K562 (cell line): ENCODE measurements at places on chromosomes 7 and 10. TPM values are rescaled to one million over a fixed set of nuclear protein-coding genes. Genes with fewer than 3 reads are reported as not detected.

- H3K27ac ChIP-seq, result no peak overlapping the region
- H3K36me3 ChIP-seq, result no peaks in the 10 kb centered on the region
- no peak for DNase-seq
- no peaks in the 10 kb centered on the region for H3K4me1 ChIP-seq
These were observed 180.4 kb upstream of the PHYHIPL start for GRCh38 chr10:58996063-58996462.

DNA sequence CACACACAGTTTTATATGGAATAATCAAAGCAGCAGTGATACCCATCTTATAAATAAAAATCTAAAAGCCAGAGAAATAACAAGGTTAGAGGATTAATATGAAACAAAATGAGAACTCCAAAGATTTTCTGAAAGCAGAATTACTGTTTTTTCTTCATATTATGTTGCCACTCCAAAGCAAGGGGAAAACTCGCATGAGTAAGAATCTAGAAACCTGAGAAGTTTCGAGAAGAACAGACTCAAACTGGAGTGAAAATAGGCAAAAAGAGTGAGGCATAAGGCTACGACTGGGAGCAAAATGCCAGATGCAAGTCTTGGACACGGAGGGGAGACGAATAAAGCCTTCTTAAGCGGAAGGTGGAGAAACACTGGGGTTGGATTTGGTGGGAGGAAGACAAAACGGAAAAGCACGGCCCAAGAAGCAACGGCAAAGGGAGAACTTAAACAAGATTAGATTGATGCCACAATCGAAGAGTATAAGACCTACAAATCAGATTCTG is 923 bp downstream of the TNPO3 start:
- H3K4me3 ChIP-seq, result peak overlapping the region; percentile 80
- H3K36me3 ChIP-seq, result peaks cover 27% of the 10 kb centered on the region
- peaks cover 18% of the 10 kb centered on the region; the same call in 2 of the 3 replicates for H3K4me1 ChIP-seq

- no peaks in the 10 kb centered on the region for H3K36me3 ChIP-seq
- H3K27me3 ChIP-seq, result peaks cover 49% of the 10 kb centered on the region
- H3K4me3 ChIP-seq, result no peak overlapping the region
- peaks cover 8% of the 10 kb centered on the region; the same call in 2 of the 3 replicates for H3K4me1 ChIP-seq
These were observed 163.1 kb downstream of the PTPRN2 start for GRCh38 chr7:158424531-158424930.

Gene THSD7A
- 0.02 and 0.04 TPM in 2 replicates for total RNA-seq

- H3K36me3 ChIP-seq, result no peaks in the 10 kb centered on the region
- DNase-seq, result no peak
- no peaks in the 10 kb centered on the region for H3K4me1 ChIP-seq
These were observed 194.3 kb downstream of the CCDC3 start for GRCh38 chr10:12807096-12807755.

- H3K27me3 ChIP-seq, result no peaks in the 10 kb centered on the region
- no peak overlapping the region for H3K4me3 ChIP-seq
- H3K27ac ChIP-seq, result no peak overlapping the region
- H3K4me1 ChIP-seq, result peaks cover 10% of the 10 kb centered on the region
- DNase-seq, result no peak
These were observed 6.5 kb downstream of the DEPP1 start for GRCh38 chr10:44971935-44972757.

DNA sequence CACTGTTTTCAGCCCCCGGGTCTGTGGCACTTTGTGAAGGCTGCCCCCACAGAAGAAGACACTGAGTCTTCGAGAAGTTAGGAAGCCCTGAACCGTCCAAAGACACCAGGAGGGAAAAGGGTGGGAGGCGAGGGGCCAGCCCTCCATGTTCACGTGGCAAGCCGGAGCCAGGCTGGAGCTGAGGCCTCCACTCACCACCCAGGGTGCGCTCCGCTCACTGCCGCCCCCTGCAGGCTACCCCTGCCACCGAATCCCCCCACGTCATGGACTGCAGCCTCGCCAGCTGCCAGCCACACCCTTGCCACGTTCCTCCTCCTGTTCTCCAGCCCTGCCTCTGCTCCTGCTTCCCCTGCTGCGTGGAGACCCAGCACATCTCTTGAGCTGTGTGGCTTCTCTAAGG is 59.0 kb upstream of the EN2 start:
- no peaks in the 10 kb centered on the region for H3K4me1 ChIP-seq
- H3K4me3 ChIP-seq, result no peak overlapping the region
- DNase-seq, result peak; percentile 81

DNA sequence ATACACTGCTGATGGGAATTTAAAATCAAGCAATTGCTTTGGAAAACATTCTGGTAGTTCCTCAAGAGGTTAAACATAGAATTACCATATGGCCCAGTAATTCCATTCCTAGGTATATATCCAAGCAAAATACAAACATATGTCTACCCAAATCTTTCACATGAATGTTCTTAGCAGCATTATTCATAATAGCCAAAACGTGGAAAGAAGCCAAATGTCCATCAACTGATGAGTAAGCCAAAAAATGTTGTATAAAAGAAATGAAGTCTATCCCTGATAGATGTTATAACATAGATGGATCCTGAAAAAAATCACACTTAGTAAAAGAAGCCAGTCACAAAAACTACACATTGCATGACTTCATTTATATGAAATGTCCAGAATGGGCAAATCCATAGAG is 893.0 kb downstream of the SORCS3 start:
- H3K27me3 ChIP-seq, result no peaks in the 10 kb centered on the region
- H3K4me1 ChIP-seq, result no peaks in the 10 kb centered on the region
- H3K4me3 ChIP-seq, result no peak overlapping the region
- H3K27ac ChIP-seq, result no peak overlapping the region
- H3K36me3 ChIP-seq, result no peaks in the 10 kb centered on the region

GRCh38 chr10:85527616-85528317 is 838.8 kb downstream of the GRID1 start:
- no peak overlapping the region for H3K27ac ChIP-seq
- no peaks in the 10 kb centered on the region for H3K27me3 ChIP-seq
- DNase-seq, result no peak
- no peaks in the 10 kb centered on the region for H3K4me1 ChIP-seq

- H3K4me1 ChIP-seq, result no peaks in the 10 kb centered on the region; the same call in 1 of the 2 replicates
- no peaks in the 10 kb centered on the region for H3K36me3 ChIP-seq
- no peak overlapping the region for H3K4me3 ChIP-seq
- H3K27me3 ChIP-seq, result peaks cover 18% of the 10 kb centered on the region
- H3K27ac ChIP-seq, result no peak overlapping the region
- no peak for DNase-seq
These were observed 59.3 kb upstream of the NMT2 start for GRCh38 chr10:15227611-15228372.

Gene PALD1
- total RNA-seq, result 0.27 and 0.29 TPM in 2 replicates

- no peaks in the 10 kb centered on the region for H3K27me3 ChIP-seq
- no peak overlapping the region for H3K27ac ChIP-seq
- no peaks in the 10 kb centered on the region for H3K36me3 ChIP-seq
- H3K4me1 ChIP-seq, result no peaks in the 10 kb centered on the region
- H3K4me3 ChIP-seq, result no peak overlapping the region
These were observed 354.8 kb downstream of the CXCL12 start for GRCh38 chr10:44030132-44030531.

GRCh38 chr10:92829786-92830377 is 18.4 kb upstream of the EXOC6 start:
- peaks cover 18% of the 10 kb centered on the region; the same call in 2 of the 3 replicates for H3K4me1 ChIP-seq
- H3K27ac ChIP-seq, result peak overlapping the region; percentile 96
- H3K4me3 ChIP-seq, result peak overlapping the region; percentile 40

DNA sequence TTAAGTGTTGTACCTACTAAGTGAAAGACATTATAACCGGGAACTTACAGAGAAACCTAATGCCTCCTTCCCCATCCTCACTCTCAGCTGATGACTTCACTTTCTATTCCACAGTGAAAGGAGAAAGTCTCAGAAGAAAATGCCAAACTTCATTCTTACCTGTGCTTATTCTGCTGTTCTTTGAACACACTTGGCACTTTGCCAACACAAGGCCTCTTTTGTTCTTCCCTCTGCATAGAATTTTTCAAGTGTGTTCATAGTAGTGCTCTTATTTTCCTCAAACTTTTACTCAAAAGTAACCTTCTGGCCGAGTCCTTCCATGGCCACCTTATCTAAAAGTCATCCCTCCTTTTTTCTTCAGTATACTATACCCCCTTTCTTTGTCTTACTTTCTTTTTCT is 59.4 kb upstream of the ETV1 start:
- no peak for DNase-seq
- no peaks in the 10 kb centered on the region; the same call in 2 of the 3 replicates for H3K36me3 ChIP-seq
- no peaks in the 10 kb centered on the region for H3K27me3 ChIP-seq
- H3K27ac ChIP-seq, result no peak overlapping the region
- H3K4me1 ChIP-seq, result no peaks in the 10 kb centered on the region

- H3K27me3 ChIP-seq, result no peaks in the 10 kb centered on the region
- H3K27ac ChIP-seq, result no peak overlapping the region
- H3K36me3 ChIP-seq, result no peaks in the 10 kb centered on the region
- no peaks in the 10 kb centered on the region for H3K4me1 ChIP-seq
- no peak for DNase-seq
These were observed 202.1 kb upstream of the AKR1E2 start for GRCh38 chr10:4623757-4624420.

- H3K4me1 ChIP-seq, result peaks cover 40% of the 10 kb centered on the region
- no peak for DNase-seq
- H3K36me3 ChIP-seq, result peaks cover 22% of the 10 kb centered on the region
- no peak overlapping the region for H3K4me3 ChIP-seq
- 0 out of 3 replicates have a peak overlapping the region, but pooled peaks have one; percentile 77 for H3K27ac ChIP-seq
These were observed 2.2 kb upstream of the UFSP1 start for GRCh38 chr7:100891568-100892247.

Gene NUTM2D
- 8.6 and 9.6 TPM in 2 replicates for total RNA-seq

GRCh38 chr10:90136731-90137316 is 435.4 kb downstream of the KIF20B start:
- peak; percentile 18 for DNase-seq
- H3K36me3 ChIP-seq, result no peaks in the 10 kb centered on the region
- no peak overlapping the region for H3K4me3 ChIP-seq

DNA sequence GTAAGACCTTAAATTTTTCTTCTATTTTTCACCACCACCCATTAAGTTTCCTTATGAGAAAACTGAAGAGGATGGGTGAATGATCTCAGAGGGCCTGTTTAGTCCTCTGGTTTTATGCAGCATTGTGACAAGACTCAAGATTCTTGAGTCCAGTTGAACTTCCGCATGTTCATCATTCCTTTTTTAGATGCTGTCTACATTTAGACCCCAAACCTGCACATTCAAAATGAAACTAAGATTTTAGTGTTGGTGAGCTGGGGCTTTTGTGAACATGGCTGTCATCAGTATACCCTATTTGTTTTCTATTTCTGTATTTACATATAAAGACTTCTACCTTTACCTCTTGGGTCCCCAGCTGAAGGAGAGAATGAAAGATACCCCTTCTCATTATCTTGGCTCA is 31.1 kb downstream of the NET1 start:
- DNase-seq, result no peak
- peaks cover 4% of the 10 kb centered on the region; the same call in 1 of the 2 replicates for H3K4me1 ChIP-seq
- H3K36me3 ChIP-seq, result peaks cover 50% of the 10 kb centered on the region; the same call in 2 of the 3 replicates
- no peak overlapping the region for H3K27ac ChIP-seq
- H3K4me3 ChIP-seq, result no peak overlapping the region

GRCh38 chr7:29955799-29956486 is 33.7 kb downstream of the SCRN1 start:
- no peaks in the 10 kb centered on the region for H3K4me1 ChIP-seq
- DNase-seq, result no peak
- no peak overlapping the region for H3K4me3 ChIP-seq
- no peak overlapping the region for H3K27ac ChIP-seq
- no peaks in the 10 kb centered on the region for H3K36me3 ChIP-seq

Gene ADAM22
- total RNA-seq, result 0.18 and 0.40 TPM in 2 replicates

DNA sequence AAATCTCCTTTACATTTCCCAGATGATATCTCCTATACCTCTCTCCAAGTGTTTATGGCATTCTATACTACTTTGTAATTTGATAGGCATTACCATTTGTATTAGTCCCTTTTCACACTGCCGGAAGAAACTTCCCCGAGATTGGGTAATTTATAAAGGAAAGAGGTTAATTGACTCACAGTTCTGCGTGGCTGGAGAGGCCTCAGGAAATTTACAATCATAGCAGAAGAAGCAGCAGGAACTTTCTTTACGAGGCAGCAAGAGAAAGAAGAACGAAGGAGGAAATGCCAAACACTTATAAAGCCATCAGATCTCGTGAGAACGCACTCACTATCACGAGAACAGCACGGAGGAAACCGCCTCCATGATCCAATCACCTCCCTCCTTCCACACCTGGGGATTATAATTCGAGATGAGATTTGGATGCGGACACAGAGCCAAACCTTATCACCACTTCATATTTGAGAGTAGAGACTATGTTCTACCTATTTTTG is 1194.6 kb downstream of the SORCS1 start:
- H3K36me3 ChIP-seq, result no peaks in the 10 kb centered on the region
- no peak overlapping the region for H3K27ac ChIP-seq

- H3K27me3 ChIP-seq, result peaks cover 61% of the 10 kb centered on the region
- no peak for DNase-seq
- no peaks in the 10 kb centered on the region for H3K36me3 ChIP-seq
- H3K27ac ChIP-seq, result no peak overlapping the region
- H3K4me1 ChIP-seq, result peaks cover 4% of the 10 kb centered on the region; the same call in 1 of the 3 replicates
These were observed 53.0 kb downstream of the SPOCK2 start for GRCh38 chr10:72035252-72035887.

- no peaks in the 10 kb centered on the region for H3K4me1 ChIP-seq
- no peak within 1 kb of the TSS for H3K4me3 ChIP-seq
- DNase-seq, result no peak
These were observed at the start of gene GCK for GRCh38 chr7:44189286-44189992. GCK (minus strand) TSS chr7:44189439; CDS start chr7:44188953, 486 bp downstream.

DNA sequence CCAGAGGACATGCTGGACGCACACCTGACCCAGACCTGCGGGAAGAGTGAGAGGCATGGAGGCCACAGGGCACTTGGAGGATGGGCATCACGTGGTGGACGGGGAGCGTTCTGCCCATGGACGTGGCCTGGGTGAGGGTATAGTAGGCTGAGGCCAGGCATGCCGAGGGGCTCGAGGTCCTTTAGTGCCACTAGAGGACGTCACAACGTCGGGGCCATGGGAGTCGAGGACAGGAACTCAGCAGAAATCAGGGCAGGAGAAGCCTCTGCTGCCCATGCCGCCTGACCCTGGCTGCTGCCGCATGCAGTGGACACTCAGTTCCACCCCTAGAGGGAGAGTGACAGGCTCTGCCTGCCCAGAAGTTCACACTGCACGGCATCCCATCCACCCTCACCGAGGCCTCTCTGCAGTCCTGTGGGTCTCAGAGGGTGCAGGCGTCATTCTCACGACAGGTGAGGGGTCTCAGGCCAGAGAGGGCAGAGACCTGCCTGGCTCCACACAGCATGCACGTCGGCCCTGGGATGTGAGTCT is 198.7 kb downstream of the ADARB2 start:
- no peaks in the 10 kb centered on the region for H3K4me1 ChIP-seq
- DNase-seq, result no peak
- peaks cover 47% of the 10 kb centered on the region for H3K27me3 ChIP-seq
- H3K4me3 ChIP-seq, result no peak overlapping the region
- H3K36me3 ChIP-seq, result no peaks in the 10 kb centered on the region

Gene TYW1B
- total RNA-seq, result 7.7 and 9.8 TPM in 2 replicates
